ENCODE measurements at places on chromosomes 7 and 10. TPM values are rescaled to one million over a fixed set of nuclear protein-coding genes. Genes with fewer than 3 reads are reported as not detected.

LIPF gene
- 1.7 TPM for total RNA-seq

LHPP gene
- total RNA-seq = 9.1 TPM

LRRN3 gene
- total RNA-seq = 26.9 TPM

ANKRD22 gene
- 0.13 TPM for total RNA-seq
